ENCODE measurements at places on chromosomes 13 and 19.

GRCh38 chr13:52994865-52995264, 33.7 kb upstream of the OLFM4 start:
- DNase-seq: no peak

- no peak for DNase-seq
Observed at GRCh38 chr13:88086577-88086976, 415.4 kb downstream of the SLITRK5 start.

DNA sequence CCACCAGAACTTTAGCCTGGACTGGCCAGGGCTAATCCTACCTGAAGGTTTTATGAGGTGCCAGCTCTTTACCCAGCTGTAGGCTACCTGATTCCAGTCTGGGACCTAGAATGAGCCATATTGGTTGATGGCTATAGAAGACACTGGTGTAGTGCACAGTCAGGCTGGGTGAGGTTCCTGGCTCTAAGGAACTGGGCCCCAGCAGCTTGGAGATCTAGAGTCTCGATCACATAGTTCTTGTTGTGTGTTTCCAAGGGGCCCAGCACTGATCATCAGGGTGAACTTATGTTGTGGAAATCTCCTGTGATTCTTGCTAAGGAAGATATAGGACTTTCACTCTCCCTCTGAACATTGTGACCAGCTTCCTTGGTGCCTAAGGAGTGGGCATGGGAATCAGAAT, 236.3 kb downstream of the ZNF536 start:
- no peak for DNase-seq

GRCh38 chr13:28574617-28575142, 79.8 kb upstream of the FLT1 start:
- DNase-seq: peak; percentile 72

DNA sequence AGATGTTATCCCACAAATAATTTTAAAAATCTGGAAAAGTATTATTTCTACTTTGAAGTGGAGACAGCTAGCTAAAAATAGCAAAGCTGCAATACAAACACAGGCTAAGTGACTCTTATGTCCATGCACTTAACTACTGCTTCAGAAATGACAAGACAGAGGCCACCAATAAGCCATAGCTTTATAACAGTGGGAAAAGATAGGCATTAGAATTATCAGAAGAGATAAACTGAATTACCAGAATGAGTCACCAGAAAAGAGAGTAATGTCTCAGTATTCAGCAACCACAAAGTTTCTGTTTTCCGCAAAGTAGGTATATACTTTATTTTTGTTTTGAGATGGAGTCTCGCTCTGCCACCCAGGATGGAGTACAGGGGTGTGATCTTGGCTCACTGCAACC, 17.1 kb downstream of the CLN5 start:
- DNase-seq: no peak

DNA sequence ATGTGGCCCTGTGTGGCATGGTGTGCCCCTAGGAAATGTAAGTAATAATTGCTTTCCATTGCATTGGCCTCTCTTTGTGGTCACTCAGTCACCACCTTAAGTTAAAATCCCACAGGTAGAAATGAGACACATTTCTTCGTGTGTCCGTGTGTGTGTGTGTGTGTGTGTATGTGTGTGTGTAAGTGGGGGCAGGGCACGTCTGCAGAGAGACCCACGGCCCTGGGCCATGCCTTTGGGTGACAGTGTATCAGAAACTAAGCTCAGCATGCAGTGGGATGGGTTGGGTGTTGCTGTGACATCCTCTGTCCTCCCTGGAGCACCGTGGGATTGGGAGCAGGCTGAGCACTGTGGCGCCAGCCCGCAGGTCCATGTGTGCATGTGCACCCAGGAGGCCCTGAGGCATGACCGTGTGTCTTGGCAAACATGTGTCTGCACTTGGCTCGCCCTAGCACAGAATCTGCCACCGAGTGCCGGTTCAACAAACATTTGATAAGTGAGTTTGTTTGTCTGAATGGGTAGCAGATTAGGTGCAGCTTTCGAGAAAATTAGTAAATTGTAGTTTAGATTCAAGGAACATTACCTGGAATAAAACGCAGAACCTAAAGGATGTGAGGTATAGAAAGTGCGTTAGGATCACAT, 91.8 kb downstream of the WTIP start:
- no peak for DNase-seq

DNA sequence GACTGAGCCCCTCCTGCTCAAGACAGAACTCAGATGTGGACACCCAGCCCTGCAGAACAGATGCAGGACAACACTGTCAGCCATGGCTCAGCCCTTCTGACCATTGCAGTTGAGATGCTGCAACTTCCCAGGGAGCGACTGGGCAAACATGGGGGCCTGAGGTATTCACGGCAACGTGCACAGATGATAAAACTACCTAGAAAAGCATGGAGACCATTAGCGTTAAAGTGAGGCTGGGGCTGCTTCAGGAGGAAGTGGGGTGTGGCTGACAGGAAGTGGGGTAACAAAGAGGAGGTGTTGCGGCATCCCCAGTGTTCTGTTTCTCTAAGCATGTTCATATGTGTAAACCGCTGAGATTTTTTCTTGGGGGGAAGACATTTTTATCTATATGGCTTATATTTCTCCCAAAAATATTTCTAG, 1.3 kb upstream of the SIGLEC9 start:
- peak; percentile 85 for DNase-seq

DNA sequence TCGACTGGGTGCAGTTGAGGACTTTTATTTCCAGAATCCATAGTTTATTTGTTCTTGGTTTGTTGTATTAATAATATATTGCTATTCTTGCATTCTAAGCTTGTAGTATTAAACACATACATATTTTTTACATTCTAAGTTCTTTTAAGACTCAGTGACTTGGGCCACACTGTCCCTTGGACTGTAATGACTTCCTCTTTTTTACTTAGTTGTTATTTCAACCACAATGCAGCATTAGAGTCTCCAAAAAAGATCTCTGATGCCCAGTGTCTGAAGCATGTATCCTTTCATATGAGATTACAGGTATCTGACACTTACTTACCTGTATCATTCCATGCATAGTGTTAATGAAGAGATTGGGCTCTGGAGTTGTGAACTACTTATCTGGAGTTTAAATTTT, 864.9 kb upstream of the PCDH20 start:
- DNase-seq: no peak

DNA sequence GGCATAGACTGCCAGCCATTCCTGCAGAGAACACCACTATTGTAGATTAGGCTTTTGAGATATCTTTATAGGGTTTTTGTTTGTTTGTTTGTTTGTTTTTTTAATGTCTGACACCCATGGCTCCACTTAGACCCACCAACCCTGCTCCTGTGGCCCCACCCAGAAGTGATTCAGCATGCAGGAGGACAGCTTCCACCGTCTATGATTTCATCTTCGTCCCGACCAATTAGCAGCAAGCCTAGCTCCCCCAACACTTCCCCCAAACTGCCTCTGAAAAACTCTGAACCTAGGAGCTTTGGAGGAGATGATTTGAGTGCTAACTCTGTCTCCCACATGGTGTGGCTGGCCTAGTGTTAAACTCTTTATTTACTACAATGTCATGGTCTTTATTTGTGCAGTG, 108.3 kb upstream of the RXFP2 start:
- no peak for DNase-seq

DNA sequence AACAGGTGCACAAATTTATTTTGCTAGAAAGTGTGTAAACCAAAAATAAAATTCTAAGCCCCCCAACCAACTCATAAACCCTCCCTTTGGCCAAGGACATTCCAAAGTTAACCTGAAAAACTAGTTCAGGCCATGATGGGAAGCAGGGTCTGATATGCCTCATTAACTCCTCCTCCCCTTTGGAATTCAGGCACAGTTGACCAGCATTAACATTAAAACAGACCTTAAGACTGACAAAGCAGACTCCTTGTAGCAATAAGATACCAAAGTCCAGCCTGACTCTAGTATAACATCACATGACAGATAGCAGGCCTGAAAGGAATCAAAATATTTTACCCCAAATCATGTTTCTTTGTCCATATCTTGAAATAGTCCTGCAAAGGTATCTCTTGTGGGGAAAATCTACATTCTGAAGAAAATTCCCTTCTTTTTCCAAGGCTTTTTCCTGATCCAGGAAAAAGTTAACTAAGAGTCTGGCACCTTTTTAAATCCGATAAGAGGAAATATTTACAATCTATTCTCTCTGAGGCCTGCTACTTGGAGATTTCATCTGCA, 19.7 kb downstream of the NEK5 start:
- peak; percentile 20 for DNase-seq

DNA sequence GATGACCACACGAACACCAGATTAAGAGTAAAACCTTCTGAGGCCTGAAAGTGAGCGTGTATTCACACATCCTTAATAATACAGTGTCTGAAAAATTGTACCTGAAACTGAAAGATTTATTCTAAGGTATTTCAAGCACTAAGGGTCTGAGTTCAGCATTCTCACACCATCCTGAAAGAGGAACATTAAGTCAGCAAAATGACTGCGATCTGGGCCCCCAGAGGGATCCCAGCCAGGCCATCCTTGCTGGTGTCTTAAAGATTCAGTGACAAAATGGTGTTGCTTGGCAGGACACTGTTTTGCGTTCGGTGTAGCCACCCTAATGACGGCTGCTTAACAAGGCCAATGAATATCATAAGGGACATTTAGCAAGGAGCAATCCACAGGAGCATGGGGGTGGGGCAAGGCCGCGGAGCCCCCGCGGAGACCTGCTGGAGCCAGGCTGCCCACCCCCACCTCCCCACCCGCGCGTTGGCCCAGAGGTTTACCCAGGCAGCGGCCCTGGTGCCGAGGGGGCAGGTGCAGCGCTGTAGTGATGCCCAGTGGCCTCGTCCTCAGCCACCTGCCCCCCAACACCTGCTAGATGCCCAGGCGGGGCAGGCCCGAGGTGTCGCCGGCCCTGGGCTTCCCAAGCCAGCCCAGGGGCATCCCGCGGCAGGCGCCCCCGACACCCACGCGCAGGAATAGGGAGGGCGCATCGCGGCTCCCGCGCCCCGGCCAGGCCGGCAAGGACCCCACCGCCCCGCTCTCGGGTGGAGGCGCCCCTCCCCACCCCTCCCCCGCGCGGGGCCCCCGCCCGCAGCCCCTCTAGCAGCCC, 742 bp downstream of the NALCN start:
- no peak for DNase-seq

DNA sequence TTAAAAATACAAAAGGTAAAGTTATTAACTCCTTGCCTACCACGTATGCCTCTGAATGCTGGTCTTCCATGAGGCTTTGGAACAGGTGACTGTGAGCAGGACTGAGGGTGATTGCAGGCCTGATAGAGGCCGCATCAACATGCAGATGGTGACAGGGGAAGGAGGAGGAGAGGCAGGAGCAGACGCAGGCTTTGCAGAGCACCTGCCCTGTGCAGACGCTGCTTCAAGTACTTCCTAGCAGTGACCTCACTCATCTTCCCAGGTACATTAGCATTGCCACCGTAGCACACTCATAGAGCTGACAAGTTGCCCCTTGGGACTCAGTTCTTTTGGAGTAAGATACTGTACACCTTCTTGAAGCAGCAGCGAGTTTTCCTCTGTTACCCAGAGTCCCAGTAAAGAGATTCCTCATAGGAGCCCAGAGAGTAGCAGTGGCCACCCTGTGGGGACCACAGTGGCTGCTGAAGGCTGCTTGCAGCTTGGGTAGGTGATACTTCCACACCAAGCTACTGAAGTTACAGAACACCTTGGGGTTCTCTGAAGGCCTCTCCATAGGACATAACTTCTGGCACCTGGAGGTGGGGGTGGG, 56.0 kb downstream of the ZNF536 start:
- no peak for DNase-seq

DNA sequence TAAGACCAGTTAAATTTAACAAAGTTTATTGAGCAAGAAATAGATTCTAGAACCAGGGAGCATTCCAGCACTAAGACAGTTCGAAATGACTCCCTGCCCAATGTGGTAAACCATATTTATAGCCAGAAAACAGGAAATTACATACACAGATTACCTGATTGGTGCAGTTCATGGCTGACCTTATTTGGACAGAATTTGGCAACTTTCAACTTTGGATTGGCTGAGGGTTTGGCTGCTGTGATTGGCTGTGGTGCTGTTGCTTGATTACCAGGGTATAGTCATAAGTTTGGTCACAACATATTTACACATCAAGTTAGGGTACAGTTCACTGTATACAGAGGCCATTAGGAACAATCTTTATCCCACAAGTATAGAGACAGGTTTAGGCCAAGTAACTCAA, 984.8 kb upstream of the MIR17HG start:
- DNase-seq: no peak

- DNase-seq: no peak
Observed at GRCh38 chr13:32116210-32116609, 84.6 kb downstream of the FRY start.

DNA sequence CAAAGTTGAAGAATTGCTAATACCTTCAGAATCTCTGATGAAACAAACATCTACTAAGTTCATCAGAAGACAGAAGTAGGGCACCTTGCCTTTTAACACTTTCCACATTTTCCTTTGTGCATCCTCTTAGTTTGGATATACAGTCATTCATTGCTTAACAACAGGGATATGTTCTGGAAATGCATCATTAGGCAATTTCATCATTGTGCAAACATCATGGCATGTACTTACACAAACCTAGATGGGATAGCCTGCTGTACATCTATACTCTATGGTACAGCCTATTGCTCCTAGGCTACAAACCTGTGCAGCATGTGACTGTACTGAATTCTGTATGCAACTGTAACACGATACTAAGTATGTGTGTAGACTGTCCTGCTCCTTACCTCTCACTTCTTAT, 169.8 kb downstream of the SUCLA2 start:
- DNase-seq: no peak

DNA sequence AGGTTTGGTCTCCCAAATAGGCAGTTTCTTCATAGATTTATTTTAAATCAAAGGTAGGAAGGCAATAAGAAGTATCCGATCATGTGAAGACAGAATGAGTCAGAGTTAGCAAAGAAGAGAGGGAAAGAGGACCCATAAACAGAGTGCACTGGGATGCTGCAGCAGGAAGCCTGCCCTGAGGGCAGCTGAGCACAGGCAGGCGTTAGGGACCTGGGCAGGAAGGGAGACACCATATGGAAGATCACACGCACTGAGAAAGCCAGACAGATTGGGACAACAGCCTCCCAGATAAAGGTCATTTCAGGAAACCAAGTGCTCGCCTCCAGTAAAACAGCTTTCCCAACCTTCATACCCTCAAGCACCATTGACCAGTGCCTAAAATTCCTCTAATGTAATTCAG, 598.0 kb downstream of the EFNB2 start:
- DNase-seq: no peak

GRCh38 chr13:65864039-65864438, 1366.1 kb downstream of the PCDH9 start:
- DNase-seq: no peak

GRCh38 chr19:46387713-46388130, 25.6 kb downstream of the CCDC8 start:
- DNase-seq: no peak

DNA sequence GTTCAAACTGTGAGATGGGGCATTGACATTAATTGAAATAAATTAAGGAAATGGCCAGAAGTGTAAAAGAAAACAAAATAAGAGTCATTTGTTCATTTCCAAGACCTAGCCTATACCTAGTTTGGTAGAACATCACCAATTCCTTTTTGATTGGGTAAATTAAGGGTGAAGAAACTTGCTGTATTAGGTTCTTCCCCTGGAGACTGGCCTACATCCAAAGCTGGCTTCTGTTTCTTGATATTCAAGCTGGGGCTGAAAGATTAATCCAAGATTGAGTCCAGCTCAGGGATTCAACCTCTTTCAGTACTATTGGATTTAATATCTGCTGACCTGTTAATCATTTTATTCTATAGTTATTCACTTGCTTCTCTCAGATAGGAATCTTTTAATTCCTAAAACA, 183.2 kb downstream of the GPC6 start:
- DNase-seq: no peak
